ENCODE measurements at places on chromosomes 2 and 18.

DNA sequence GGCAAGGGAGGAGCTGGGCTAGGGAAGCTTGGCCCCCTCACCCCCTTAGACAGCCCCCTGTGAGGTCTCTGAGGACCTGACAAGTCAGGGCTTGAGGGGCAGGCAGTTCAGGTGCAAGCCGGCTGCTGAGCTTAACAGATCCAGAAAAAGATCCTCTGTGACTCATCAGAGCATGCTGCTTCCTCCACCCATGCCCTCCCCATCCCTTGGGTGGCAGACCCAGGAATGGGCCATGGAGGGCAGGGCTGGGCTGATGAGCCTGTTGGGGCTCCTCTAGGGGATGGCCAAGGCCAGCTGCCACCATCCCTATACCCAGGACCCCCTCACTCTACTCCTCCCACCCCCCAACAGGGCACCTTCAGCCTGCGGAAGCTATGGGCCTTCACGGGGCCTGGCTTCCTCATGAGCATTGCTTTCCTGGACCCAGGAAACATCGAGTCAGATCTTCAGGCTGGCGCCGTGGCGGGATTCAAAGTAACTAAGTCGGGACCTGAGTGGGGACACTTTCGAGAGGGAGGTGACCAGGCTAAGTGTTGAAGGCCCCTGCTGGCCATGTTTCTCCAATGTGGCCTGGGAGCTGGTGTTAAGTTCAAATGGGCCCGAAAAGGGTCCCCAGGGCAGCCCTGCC lies 1.9 kb downstream of the SLC11A1 start:
- DNase-seq: no peak

- no peak for DNase-seq
These were observed 253.3 kb upstream of the OSR1 start for GRCh38 chr2:19611491-19612332.

- DNase-seq: no peak
These were observed 749 bp downstream of the STK25 start for GRCh38 chr2:241507430-241508239.

GRCh38 chr2:220081171-220081570 lies 453.7 kb downstream of the SLC4A3 start:
- DNase-seq: no peak

- DNase-seq: no peak
These were observed 127.9 kb downstream of the ANKRD44 start for GRCh38 chr2:197182668-197183067.

GRCh38 chr18:213966-214365 lies 53.9 kb downstream of the THOC1 start:
- no peak for DNase-seq

All from amygdala (tissue), 56 donors.